ENCODE measurements at places on chromosomes 3 and 15. TPM values are rescaled to one million over a fixed set of nuclear protein-coding genes. Genes with fewer than 3 reads are reported as not detected.

DNA sequence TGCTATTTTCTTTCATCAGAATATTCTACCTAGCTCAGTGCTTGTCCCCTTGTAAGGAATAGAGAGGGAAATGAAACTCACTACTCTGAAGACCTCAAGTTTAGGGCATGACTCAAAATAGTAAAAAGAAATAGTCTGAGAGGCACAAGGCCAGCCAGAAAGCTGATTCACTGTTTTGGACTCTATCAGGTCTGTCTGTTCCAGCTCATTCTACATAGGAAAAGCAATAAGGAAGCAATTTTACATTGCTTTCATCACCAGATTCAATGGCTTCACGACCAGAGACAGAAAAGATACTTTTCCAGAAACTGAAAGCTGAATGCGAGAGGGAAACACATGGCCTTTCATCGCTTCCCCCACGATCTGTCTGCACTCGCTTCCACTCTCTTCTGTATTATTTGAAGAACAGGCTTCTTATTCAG, 276.0 kb downstream of the GBE1 start:
- DNase-seq = no peak

- no peak for DNase-seq
Measured at GRCh38 chr3:102165367-102165766, 269.4 kb upstream of the ZPLD1 start.

DNA sequence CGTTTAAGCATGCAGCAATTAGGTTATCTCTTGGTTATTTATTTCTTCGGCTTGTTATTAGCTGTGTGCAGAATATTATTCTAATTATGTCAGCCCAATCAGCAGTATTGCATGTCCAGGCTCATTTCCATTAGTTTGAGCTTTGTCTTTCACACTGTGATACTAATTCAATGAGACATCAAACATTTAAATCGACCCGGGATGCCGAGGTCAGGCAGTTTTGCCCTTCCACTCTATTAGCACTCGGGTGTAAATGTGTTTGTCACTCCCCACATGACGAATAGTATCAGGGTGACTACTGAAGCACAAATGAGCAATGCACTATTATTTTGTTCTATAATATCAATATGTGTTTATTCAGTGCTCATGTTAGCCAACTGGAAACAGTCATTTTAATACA, 170.9 kb downstream of the ANXA2 start:
- DNase-seq = no peak

- no peak for DNase-seq
Measured at GRCh38 chr3:170179432-170179831, 2.1 kb downstream of the PHC3 start.

DNA sequence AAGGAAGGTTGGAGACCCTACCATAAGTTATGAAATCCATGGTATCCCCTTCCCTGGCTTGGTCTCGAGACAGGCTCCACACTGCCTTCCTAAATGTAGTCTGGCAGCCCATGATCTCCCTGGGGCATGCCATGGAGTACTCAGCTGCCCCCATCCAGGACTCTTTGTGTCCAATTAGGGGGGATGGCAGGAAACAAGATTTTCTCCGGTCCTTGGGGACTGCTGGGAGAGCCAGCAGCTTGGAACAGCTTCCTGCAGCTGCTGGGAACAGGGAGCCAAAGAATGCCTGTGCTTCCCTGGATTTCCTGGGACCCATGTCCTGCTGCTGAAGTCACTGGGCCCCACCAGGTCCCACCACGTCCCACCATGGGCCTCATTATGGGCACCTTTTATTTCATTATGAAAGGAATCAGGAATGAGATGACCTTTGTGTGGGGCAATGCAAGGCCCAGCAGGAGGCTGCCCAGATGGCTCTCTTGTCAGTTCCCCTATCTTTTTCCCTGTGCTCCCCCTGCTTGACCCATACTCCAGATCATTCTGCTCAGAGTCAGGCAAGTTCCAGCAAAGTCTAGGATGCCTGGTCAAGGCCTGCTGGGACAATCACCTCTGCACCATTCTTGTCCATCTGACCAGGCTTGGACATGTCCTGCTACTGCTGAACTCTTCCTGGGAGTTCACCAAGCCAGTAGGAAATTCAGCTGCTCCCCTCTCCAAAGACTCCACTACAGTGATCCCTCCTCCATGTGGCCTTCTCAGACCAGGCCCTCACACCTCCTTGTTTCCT, 15.0 kb upstream of the DAG1 start:
- no peak for DNase-seq

- no peak for DNase-seq
Measured at GRCh38 chr3:55737186-55737585, 250.1 kb upstream of the WNT5A start.

GRCh38 chr15:65957451-65957850, 88.2 kb downstream of the RAB11A start:
- DNase-seq = no peak

- no peak for DNase-seq
Measured at GRCh38 chr3:141266797-141267555, 35.4 kb downstream of the PXYLP1 start.

- no peak for DNase-seq
Measured at GRCh38 chr3:32882603-32883025, 64.8 kb downstream of the TRIM71 start.

GRCh38 chr3:178690571-178690970, 154.3 kb downstream of the KCNMB2 start:
- no peak for DNase-seq

DNA sequence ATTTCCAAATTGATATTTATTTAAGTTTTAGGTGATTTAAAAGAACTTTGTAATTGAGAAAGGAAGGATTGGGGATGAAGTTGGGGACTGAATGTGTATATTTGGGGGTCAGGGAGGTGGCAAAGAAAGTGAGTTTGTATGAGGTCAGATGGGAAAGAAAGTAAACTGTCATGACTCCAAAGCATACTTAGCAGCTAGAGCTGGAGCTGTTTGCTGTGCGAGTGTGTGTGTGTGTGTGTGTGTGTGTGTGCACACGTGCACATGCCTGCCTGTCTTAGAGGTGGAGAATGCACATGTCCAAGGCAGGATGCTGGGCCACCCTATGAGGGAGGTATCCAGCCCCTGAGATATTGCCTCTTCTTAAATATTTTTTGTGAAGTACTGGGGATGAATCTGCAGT, 21.0 kb downstream of the BOC start:
- no peak for DNase-seq

- DNase-seq = no peak
Measured at GRCh38 chr3:188598894-188599293, 444.9 kb downstream of the LPP start.

DNA sequence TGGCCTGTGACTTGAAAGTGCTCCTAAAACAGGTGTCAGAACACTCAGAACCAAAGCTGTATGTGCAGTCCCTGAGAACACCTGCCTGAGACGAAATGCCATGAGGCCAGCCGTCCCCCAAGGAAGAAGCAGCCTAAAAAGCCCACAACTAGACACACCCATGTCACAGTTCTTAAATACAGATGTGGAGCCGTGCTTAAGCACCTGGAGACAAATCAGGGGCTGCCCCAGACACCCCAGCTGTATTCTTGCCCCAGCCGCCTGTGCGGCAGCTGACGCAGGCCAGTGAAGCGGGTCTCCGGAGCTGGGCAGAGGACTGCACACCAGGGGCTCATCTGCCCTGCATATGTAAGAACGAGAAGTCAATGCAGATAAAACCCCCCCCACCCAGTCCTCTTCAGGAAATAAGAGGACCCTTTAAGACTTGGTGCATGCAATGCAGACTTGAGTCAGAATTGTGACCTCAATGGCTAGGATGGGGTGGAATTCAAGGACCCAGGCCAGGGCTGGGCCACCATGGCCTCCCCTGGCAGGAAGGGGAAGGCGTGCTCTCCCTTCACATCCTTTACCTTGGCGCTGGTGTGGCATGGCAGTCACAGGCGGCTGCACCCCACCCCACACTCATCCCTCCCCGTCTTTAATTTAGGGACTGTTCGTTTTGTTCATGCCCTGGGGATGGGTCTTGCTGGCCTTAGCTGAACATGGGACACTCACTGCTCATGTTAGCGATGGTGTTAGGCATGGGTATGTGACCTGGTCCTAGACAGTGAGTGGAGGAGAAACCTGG, 27.7 kb upstream of the PLXNA1 start:
- DNase-seq = no peak

DNA sequence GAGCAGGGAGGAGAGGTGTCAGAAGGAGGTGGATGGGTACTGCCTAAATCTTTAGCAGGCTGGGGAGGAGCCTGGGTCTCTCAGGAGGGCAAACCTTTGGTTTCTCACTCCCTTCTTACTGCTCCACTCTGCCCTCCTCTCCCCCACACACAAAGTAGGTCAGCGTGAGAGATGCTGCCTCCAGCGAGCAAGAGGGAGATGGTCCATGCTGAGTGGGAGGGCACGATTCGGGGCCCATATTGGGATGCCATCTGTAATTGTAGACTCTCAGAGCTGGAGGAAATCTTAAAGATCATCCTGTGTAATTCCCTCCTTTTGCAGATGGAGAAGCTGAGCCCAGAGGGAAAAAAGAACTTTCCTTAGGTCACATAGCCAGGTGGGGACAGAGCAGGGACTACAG, 34.2 kb upstream of the SYN2 start:
- DNase-seq = peak; percentile 19

DNA sequence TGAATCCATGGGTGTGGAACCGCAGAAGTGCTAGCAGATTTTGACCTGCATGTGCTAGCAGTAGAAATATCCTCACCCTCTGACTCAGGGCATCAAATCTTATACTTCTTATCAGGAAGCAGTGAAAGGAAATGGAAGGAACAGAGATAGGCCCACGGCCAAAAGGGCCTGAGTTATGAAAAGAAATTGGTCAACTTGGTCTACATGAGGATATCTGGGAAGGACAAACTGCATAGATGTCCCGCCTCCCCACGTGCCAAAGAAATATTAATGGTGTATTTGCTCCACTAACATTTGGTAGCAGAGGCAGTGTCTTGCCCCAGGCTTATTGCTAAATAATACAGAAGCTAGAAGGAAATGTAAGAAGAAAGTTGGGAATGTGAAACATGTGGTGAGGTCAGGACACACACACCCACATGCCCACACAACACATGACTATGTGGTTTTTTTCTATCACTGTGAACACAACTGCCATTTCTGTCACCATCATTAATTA, 93.6 kb upstream of the COL8A1 start:
- no peak for DNase-seq

- DNase-seq = no peak
Measured at GRCh38 chr3:78641703-78642102, 1126.1 kb downstream of the ROBO1 start.

- DNase-seq = no peak
Measured at GRCh38 chr3:160911411-160911810, 155.4 kb downstream of the PPM1L start.

- DNase-seq = peak; percentile 50
Measured at GRCh38 chr3:65342084-65342683, 654.4 kb upstream of the ADAMTS9 start.

- DNase-seq = no peak
Measured at GRCh38 chr3:113468539-113468938, 27.2 kb upstream of the CFAP44 start.

- no peak for DNase-seq
Measured at GRCh38 chr15:26565542-26565941, 207.3 kb downstream of the GABRB3 start.

GRCh38 chr3:157922614-157923013, 183.6 kb downstream of the SHOX2 start:
- DNase-seq = no peak

GRCh38 chr3:35857004-35857403, 217.7 kb downstream of the ARPP21 start:
- no peak for DNase-seq

DNA sequence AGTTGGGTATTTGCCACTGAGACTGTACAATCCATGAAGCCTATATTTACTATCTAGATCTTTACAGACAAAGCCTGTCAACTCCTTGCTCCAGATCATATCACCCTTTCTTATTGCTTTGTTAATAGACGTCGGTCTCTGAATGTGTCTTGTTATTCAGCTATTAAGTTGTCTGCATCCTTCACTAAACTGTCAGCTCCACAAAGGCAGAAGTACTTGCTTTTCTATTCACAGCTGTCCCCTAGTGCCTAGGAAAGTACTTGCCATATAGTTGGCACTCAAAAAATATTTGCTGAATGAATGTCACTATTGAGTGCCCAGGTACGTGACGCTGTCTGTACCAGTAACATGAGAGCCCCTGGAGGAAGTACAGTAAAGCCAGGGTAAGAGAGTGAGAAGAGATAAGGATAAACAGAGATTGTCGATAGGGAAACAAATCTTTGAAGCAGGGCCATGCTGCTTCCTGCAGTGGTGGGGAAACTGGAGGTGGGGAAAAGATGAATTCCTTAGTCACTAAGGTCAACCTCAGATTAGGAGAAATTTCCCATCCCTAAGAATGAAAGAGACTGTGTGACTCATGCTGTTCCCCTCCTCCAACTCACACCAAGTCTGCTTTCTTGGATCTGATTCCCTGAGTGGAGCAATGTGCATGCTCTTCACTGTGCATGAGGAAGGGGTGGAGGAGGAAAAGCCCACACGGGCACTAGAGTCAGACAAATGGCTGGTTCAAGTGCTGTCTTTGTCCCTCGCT, 36.3 kb downstream of the PRICKLE2 start:
- no peak for DNase-seq

DNA sequence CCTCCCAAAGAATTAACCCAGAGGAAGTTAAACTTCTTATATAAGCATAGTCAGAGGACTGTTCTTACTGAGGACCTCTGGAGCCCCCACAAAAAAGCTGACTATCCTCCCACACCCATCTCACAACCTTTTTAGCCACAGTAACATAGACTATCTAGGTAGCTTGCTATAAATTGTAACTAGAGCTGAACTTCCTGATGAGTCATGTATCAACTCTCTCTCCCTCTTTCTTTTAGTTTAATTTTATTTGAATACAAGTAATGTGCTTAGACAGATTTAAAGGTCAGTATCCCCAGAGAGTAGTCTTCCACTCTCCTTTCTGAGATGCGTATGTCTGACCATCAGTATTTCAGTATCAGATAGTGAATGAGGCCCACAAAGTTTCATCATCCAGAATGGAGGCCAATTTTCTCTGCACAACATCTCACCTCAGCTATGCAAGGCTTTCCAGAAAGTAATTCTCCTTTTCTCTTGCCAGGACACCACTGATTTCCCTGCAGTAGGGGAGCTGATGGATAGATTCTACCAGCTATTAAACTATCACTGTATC, 104.0 kb upstream of the MYRIP start:
- DNase-seq = no peak

ARHGAP31 gene
- total RNA-seq = 28.7 TPM

SRGAP3 gene
- 24.3 TPM for total RNA-seq

ILDR1 gene
- 17.7 TPM for total RNA-seq

EPHB3 gene
- 1.4 TPM for total RNA-seq

ISLR2 gene
- 1.1 TPM for total RNA-seq

COL6A5 gene
- 0.41 TPM for total RNA-seq

SPTBN5 gene
- total RNA-seq = 1.2 TPM

SETD2 gene
- total RNA-seq = 49.9 TPM

PARP15 gene
- total RNA-seq = 4.9 TPM

NCEH1 gene
- total RNA-seq = 43.6 TPM

LINGO1 gene
- 3.9 TPM for total RNA-seq

C3orf70 gene
- 2.8 TPM for total RNA-seq

AEN gene
- total RNA-seq = 17.4 TPM

PLSCR2 gene
- 1.4 TPM for total RNA-seq

All from kidney (tissue), 22 donors.